Left lobe of liver (tissue), 2 donors: ENCODE measurements at places on chromosomes 16 and 17. TPM values are rescaled to one million over a fixed set of nuclear protein-coding genes. Genes with fewer than 3 reads are reported as not detected.

DNA sequence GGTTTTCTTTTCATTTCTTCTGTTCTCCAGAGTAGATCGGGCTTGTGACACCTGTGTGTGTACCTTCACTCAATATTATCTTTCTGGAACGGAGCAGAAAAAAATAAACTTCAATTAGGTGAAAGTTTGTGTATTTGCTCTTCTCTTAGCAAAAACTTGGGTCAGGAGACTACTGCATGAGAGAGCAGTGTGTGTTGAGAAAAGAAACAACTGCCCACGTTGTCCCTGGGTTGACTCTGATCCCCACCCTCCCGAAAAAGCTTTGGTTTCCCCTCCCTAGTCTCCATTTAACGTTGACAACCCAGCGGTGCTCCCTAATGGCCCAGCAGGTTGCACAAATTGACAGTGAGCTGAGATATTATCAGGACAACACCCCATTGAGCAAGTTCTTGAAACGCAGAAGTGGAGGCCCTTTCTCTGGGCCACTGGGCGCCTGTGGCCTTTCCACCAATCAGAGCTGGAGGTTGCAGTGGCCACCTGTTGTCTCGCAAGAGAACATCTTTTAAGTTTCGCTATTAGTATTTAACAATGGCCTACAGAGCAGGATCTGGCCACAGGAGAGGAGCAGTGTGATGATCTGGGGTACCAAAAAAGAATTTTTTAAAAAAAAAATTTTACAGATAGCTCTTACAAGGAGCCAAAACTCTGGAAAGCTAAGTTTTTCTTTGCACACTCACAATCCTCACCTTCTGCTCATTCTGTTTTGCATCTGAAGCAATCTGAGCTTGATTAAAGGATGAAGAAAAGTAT, 1.5 kb upstream of the TOX3 start:
- no peak for DNase-seq

GRCh38 chr17:66715745-66716156, 119.2 kb upstream of the CACNG5 start:
- DNase-seq, result no peak

DNA sequence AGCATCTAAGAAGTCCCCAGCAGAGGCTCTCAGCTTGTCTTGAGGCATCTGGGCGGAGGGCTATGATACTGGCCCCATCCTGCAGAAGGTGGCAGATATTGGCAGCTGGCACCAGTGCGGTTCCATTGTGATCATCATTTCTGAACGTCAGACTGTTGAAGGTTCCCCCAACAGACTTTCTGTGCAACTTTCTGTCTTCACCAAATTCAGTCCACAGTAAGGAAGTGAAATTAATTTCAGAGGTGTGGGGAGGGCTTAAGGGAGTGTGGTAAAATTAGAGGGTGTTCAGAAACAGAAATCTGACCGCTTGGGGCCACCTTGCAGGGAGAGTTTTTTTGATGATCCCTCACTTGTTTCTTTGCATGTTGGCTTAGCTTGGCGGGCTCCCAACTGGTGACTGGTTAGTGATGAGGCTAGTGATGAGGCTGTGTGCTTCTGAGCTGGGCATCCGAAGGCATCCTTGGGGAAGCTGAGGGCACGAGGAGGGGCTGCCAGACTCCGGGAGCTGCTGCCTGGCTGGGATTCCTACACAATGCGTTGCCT, at the start of gene CIITA:
CIITA (plus strand) TSS at position 404 of the 543 bp plus-strand sequence; CDS start at position 533, 129 bp downstream.
- peak; percentile 54 for DNase-seq

DNA sequence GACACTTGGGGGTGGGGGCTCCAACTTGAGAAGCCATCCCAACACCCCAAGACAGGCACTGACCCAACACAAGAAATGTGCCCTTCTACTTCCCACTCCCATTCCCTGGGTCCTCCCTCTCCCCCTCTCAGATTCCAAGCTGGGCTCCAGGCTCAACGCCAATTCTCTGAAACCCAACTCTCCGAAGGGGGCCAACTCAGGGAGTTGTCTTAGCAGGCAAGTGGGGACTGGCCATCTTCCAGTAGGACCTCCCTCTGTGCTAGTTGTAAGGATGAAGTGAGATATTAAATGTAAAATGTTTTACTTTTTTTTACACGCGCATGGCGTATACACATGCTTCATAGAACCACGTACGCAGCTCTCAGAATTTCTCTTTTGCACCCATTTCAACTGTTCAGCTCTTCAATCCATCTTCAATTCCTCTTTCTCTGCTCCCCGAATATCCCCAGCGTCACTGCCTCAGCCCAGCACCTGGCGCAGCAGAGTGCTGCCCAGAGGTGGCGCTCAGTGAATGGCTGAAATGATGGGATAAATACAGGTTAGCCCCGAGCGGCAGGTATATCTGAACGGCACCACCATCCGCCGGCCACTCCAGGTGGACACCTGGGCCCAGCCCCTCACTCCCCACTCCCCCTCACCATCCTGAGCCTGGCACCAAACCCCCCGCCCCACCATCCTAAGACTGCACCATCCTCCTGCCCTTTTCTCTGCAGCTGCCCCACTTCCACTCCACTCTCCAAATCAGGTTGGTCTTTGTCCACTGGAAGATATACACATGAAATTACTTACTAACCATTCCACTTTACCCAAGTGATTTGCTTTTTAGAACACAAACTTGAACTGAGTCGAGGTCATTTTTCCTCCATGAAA, 43.9 kb upstream of the TNRC6C start:
- no peak for DNase-seq

DNA sequence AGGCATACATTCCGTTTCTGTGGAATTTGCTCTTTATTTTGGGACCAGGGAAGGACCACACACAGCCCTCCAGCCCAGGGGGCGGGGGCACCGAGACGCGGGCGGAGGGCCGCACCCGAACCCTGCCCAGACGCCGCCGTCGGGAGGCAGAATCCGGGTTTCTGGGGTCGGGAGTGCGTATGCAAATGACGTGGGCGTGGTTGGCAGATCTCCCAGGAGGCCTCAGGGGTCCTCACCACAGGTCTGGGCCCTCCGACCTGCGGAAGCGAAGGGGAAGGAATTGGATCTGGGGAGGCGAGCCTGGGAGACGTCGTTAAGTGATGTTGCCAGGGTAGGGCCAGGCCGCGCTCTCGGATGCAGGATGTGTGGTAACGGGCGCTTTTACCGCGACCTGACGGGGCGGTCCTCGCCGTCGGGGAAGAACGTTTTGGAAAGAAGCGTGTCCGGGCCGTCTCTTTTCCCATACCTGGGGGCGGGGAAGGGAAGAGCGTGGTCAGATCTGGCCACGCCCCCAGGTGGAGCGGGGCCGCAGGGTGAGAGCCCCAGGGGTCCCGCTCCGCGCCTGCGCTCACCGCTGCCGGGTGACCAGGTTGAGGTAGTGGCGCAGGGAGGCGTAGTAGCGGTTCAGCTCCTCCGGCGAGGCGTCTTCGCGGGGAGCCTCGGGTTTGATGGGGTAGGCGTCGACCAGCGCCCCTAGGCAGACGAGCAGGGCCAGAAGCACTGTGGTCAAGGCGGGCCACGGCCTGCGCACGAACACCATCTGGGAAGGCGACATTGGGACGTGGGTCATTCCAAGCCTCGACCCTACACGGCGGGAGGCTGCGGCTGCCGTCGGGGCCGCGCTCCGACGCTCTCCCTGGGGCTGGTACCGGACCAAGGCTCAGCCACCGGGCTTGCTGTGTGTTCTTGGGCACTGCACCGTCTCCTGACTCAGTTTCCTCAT, 745 bp downstream of the PYY start:
- no peak for DNase-seq

DNA sequence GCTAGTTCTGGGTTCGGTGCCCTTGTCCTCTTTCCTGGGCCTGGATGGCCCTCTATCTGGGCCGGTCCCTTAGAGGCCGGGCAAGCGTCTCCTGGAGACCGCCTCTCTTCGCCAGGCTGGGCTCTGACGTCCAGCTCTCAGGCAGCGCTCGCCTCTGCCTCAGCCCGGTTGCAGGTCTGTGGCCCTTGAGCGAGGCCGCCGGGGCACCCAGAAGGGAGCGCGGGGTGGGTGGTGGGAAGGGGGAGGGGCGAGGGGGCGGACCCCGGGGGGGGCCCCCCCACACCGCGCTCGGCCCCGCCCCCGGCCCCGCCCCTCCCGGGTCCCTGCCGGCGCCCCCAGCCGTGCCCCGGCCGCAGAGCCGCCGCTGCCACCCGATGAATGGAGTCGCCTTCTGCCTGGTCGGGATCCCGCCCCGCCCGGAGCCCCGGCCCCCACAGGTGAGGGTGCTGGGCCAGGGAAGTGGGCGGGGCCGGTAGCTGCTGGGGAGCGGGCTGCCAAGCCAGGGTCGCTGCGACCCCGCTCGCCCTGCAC, at the start of gene ARHGAP23:
ARHGAP23 (plus strand) TSS at position 353 of the 531 bp plus-strand sequence; CDS start at position 375, 22 bp downstream.
- DNase-seq, result peak; percentile 64

GRCh38 chr17:69358688-69359596, 32.0 kb upstream of the ABCA5 start:
- no peak for DNase-seq

- no peak for DNase-seq
These were observed 9.4 kb downstream of the CCDC182 start for GRCh38 chr17:57735707-57736106.

- DNase-seq, result no peak
These were observed 265.9 kb downstream of the SOX9 start for GRCh38 chr17:72386619-72387237.

DNA sequence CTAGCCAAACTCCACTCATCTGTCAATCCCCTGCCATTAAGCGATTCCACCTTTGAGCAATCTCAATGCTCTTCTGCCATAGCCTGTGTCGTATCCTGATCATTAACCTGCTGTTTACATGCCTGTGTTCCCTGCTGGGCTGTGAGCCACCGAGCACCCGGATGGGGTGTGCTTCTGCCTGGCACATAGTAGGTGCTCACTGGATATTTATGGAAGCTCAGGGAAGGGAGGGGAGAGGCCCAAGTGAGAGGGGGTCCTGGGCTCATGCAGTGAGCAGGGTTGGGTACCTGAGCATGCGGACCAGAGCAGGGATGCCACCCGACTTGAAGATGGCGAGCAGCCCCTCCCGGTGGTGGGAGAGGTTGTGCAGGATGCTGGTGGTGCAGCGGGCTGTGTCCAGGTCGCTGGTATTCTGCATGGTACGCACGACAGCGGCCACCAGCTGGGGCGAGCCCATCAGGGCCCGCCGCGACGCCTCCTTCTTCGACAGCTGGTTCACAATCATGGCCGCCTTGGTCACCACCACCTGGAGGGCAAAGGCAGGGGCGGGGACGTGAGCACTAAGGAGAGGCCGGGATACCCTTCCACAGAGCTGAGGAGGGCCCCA, 17.7 kb downstream of the JUP start:
- no peak for DNase-seq

DNA sequence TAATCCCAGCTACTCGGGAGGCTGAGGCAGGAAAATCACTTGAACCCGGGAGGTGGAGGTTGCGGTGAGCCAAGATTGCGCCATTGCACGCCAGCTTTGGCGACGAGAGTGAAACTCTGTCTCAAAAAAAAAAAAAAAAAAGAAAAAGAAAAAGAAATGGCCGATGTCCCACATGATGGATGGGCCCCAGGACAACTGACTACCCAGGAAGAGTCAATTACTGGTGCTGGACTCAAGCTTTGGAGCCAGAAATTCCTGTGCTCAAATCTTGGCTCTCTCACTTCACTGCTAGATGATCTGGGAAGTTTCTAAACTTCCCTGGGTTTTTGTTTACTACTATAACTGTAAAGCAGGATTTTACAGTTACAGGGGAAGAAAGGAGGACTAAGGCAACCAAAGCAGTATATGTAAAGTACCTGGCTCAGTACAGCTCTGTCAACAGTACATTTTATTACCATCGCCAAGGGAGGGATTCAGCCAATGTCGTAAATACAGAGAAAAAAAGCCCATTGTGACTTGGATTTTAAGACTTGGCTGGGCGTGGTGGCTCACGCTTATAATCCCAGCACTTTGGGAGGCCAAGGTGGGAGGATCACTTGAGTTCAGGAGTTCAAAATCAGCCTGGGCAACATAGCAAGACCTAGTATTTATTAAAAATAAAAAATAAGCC, 11.9 kb downstream of the C16orf86 start:
- DNase-seq, result no peak

DNA sequence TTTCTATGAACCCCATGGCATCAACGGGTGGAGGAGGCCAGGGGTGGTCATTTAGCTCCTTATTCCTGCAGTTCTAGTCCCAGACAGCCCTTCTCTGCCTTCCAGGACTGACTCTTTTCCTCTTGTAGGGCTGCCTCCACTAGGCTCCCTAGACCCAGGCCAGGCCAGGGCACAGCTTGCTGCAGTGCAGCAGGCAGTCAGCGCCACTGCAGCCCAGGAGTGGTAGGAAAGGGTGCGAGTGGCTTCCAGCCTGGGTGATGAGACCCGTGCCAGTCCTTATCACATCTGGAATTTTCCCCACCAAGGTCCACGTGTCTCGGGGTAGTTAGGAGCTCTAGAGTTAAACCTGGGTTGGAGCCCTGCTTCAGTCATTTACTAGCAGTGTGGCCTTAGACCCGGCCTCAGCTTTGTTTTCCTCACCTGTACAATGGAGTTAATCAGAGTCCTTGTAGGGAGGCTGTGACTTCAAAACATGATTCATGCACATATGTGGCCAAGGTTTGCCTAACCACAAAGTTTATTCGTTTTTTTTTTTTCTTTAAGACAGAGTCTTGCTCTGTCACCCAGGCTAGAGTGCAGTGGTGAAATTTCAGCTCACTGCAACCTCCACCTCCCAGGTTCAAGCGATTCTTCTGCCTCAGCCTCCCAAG, 4.7 kb downstream of the SLC5A11 start:
- no peak for DNase-seq

GRCh38 chr16:88994695-88995094, 17.7 kb upstream of the CBFA2T3 start:
- no peak for DNase-seq

DNA sequence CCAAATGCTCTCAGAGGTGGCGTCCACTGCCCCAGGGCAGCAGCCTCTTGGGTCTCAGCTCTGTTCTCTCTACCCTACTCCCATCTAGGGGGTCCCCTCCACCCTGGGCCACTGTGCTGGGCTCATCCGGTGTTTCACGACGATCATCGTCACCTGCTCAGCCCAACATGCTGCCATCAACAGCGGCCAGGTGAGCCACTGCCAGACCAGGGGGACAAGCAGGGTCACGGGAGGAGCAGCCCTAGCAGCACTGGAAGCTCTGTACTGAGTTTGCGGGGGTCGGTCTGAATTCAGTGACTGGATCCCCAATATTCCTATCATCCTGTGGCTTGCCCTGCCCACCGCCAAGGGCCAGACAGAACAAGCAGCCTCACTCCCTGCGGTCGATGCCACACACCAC, 16.0 kb downstream of the ALOX12B start:
- no peak for DNase-seq

SRCIN1 gene
- total RNA-seq, result 19.3 TPM

CX3CL1 gene
- 13.8 TPM for total RNA-seq

CNOT1 gene
- total RNA-seq, result 63.6 TPM

SMPD3 gene
- total RNA-seq, result 32.7 TPM

EFCAB3 gene
- not detected for total RNA-seq

FBXL16 gene
- 0.30 TPM for total RNA-seq

CXCL16 gene
- 14.5 TPM for total RNA-seq

ELMO3 gene
- 5.2 TPM for total RNA-seq
